Thymus (tissue), 14 donors: ENCODE measurements at places on chromosomes 6 and 20.
A peak's percentile ranks its signal among the peaks of the same experiment; 100 is the strongest.

DNA sequence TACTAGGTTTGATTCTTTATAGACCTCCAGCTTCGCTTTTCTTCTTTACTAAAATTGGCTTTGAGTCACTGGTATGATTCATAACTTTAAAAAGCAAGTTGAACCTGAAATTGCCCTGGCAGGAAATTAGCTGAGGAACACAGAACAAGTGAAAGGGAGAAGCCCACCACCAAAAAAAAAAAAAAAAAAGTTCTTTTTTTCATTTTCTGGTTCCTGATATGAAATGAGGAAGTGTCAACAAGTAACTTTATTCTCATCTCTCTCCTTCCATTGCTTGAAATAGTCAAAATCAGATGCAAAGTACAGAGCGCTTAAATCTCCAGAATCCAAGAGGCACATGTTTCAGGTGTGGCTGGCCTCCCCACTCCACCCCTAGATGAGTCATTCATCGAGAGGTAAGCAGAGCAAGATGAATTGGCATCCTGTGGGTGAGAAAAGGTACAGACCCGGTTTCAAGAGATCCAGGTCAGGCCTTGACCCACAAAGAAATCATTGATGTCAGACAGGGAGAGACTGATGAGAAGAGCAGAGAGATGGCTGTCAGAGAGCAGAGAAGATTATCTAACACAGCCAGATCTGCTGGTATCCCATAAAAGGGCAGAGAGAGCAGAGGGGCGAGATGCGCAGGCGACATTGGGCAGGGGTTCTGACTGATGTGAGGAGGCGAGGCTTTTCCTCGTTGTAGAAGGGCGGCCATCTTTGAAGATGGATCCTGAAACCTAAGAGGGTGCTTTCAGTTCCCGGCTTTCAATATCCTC is 54.8 kb upstream of the MBOAT1 start:
- no peak for DNase-seq

- DNase-seq, result no peak
Observed at GRCh38 chr6:8879334-8879733, 444.0 kb upstream of the SLC35B3 start.

GRCh38 chr6:41939176-41939847 is 2.3 kb downstream of the CCND3 start:
- no peak for DNase-seq

GRCh38 chr6:142765306-142765705 is 179.7 kb downstream of the HIVEP2 start:
- no peak for DNase-seq

DNA sequence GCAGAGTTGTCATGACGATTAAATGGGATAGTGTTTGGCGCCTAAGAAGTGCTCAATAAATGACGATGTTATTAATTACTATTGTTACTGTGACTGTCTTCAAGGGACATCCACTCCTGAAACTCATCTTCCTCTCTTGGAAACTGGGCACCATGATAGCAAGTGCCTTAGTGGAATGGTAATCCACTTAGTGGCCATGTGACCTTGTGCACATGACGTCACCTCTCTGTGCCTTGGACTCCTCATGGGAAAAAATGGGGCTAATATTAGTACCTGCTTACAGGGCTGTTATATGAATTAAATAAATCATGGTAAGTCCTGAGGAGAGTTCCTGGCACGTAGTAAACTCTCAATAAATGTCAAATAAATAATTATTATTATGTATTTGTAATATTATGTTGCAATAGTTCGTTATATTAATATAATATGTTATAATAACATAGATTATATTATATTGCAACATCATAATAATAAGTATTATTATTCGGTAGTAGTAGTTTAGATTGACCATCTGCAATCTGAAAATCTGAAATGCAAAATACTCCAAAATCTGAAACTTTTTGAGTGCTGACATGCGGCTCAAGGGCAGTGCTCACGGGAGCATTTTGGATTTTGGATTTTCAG is 40.9 kb downstream of the EYA2 start:
- DNase-seq, result no peak

- DNase-seq, result no peak
Observed at GRCh38 chr20:8608470-8608869, 460.4 kb upstream of the PLCB4 start.

DNA sequence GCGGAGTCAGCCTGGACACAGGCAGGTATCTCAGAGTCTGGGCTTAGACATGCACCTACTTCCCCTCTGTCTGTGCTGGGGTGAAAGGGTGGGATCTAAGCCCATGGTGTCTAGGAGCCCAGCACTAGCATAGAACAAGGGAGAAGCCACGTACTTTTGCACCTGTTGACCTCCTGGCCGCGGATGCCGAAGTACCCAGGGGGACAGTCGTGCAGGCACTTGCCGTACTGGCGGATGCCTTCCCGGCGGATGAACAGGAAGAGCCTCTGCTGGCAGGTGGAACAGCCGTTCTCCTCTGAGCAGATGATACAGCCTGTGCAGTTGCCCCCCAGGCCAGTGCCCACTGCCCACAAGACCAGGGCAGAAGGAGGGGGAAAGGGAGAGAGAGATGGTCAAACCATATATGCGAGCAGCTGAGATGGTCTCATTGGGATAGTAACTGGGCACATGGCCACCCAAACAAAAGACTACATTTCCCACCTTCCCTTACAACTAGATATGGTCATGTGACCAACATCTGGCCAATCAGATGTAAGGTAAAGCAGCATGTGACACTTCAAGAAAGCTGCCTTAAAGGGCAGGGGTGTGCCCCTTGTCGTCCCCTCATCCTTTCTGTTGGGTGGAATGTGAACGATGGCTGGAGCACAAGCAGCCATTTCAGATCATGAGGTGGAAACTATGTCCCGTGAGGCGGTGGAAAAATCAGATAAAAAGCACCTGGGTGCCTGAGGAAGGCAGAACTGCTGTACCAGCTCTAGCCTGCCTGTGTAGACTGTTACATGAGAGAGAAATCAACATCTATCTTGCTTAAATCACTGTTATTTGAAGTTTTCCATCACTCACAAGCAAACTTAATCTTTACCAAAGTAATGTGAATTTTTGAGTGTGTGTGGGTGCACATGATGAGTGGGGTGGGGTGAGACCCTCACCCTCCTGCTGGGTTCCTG is 34.0 kb downstream of the RSPO4 start:
- DNase-seq, result no peak

GRCh38 chr20:57680934-57681914 is 28.6 kb downstream of the PMEPA1 start:
- DNase-seq, result no peak

- DNase-seq, result peak; percentile 45
Observed at GRCh38 chr6:160991406-160992060, at the start of gene MAP3K4. Gene MAP3K4 (plus strand): TSS chr6:160991769. CDS start chr6:160991932, 163 bp downstream.

GRCh38 chr6:3325210-3325609 is 66.5 kb downstream of the PSMG4 start:
- no peak for DNase-seq

- DNase-seq, result no peak
Observed at GRCh38 chr6:82492134-82492533, 128.5 kb downstream of the TPBG start.

- no peak for DNase-seq
Observed at GRCh38 chr6:90195094-90195829, 101.4 kb downstream of the BACH2 start.

DNA sequence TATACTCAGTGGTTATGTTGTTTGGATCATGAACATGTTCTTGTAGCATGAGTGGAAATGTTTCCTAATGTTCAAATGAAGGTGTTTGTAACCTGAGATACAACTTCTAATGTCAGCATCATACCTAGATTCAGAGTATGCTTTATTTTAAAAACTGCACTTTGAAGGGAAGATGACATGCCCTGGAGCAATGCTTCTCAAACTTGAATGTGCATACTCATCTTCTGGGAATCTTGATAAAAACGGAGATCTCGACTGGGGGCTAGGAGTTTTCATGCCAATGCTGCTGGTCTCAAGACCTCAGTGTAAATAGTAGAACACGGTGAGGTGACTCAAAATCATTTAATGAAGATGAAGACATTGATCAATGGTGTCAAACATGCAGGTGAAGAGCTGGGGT is 440.0 kb upstream of the NOX3 start:
- DNase-seq, result no peak

GRCh38 chr6:161418463-161418945 is 144.6 kb upstream of the AGPAT4 start:
- DNase-seq, result no peak

DNA sequence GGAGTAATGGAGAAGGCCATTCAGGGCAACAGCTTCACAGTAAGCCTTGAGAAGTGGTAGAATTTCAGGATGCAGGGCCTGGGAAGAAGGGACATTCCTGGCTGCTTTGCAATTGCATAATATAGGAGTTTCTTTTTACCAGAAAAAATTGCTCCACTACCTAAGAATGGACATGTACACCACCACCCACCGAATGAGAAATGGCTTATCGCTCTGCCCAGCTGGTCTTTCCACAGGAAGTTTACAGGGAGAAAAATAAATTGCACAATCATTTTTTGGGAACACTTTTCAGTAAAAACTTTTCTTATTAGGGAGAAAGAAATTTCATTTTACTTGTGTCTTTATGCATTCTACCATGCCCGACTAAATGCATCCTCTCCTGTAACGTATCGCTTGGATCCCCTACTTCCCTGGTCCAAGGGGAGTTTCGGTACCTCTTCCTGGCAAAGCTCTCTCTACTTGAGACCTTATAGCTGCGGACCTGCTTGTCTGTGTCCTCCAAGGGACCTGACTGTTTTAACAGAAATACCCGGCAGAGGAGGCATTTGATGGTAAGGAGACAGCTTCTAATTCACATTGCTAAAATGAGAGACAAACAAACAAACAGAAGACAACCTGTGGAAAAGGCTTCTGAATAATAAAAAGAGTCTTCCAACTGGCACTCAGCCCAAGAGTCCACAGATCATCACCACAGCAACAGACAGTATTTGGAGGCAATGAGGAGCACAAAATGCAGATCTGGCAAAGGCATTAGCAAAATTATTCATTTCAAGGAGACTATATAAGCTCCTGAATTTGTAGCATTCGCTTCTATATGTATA is 54.2 kb downstream of the MAP3K5 start:
- no peak for DNase-seq

DNA sequence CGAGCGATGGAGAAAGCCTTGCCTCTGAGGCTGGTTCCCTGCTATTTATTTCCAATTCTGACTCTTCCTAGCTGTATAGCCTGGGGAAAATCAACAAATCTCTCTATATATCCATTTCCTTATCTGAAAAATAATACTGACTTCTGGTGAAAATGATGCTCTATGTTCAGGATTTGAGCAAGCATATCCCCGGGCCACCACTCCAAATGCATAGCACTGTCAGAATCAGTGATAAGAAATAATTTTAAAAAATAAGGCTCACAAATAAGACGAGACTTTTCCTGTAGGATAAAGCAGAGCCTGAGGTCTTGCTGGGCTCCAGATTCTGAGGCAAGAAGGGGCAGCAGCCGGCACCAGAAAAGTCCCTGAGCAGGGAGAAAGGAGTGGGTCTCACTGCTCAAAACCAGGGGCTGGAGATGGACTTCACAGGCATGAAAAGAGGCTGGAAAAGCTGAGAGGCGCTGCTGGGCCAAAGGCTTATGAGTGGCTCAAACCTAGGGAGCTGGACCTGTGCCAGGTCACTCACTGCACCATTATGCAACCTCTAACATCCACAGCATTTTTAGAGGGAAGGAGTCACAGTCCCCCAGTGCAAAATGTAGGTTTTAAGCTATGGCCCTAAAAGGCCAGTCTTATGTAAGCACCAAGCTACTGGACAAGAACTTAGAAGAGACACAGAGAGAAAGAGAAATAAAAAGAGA is 48.1 kb upstream of the SLC17A4 start:
- DNase-seq, result no peak

- DNase-seq, result no peak
Observed at GRCh38 chr6:25137916-25138232, 141.3 kb upstream of the CARMIL1 start.

DNA sequence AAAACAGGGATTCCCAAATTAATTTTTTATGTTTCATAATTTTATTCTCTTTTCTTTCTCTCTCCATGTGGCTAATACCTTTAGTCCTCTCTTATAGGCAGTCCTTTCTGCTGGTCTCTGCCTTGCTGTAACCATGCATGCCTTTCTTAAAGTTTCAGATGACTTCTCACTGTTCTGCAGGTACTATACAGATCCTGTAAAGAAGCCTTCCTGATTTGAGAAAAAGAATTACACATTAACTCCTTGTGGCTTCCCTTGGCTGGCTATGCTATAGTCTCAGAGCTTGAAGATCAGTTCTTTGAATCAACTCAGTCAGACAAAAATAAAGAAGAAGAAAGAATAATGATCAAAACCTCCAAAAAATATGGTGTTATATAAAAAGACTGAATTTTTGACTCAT is 7.3 kb upstream of the GPR63 start:
- DNase-seq, result no peak

DNA sequence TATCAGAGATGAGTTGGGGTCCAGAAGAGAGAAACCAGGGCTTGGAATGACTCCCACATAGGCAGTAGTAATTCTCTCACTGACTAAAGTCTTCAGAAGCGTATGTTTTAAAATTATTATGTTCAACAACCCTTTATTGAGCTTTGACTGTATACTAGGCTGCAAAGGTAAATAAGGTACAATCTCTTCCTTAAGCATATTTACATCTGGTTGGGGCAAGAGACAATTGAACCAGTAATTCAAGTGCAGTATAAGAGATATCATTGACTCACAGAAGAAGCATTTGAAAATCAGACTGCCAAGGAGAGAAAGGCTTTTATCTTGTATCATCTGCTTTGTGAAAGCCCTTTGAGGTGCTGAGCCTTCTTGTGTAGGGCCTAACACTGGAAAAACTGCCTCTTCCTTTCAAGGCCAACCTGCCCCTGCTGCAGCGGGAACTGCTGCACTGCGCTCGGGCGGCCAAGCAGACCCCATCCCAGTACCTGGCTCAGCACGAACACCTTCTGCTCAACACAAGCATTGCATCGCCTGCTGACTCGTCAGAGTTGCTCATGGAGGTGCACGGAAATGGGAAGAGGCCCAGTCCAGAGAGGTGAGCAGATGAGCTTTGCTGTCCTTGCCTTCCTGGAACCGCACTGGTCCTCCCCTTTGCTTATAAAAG is 39.3 kb upstream of the C20orf144 start:
- DNase-seq, result no peak

DNA sequence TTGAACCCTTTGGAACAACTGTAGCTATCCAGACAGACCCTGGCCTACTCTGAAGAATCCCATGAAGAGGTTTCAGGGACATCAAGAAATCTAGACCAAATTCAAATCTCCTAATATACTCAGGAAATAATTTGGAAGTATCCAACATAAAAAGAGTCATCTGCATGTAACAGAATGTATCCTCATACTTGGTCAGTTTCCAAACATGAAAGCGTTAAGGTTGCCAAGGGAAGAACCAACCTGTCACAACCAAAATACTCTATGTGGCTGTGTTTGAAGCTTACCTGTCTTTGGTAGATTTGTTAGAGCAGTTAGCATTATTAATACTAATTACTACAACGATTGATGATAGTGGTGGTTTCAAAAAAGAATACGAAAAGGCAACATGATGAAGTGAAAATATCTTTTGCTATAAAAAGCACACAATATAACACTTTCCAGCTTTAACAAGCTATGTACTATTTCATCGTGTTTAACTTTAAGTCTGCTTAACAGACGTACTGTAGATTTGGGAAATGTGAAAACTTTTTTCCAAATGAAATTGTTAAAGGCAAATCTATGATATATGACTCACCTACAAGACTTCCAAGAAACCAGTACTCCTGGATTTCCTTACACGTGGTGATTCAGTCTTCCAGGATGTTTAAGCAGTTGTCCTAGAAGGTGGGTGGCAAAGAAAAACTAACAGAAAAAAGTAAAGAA is 46.6 kb upstream of the ENPP1 start:
- DNase-seq, result no peak
